Inflammatory macrophage (primary cell): ENCODE measurements at places on chromosomes 16 and 17.
A peak's percentile ranks its signal among the peaks of the same experiment; 100 is the strongest.

DNA sequence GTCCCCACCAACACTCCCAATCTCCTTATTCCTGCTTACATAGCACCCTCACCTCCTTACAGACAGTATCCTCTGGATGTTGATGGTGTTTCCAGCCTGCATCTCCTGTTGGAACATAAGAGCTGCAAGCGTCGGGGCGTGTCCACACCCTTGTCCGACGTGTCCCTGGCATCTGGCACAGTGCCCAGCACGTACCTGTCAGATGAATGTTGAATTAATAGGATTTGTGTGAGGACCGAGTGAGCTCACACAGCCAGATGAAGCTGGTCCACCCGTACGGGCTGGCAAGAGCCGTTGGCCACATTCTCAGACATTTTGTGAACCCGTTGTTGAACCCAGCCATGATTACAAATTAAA lies 12.2 kb upstream of the CBX4 start:
- DNase-seq: no peak

DNA sequence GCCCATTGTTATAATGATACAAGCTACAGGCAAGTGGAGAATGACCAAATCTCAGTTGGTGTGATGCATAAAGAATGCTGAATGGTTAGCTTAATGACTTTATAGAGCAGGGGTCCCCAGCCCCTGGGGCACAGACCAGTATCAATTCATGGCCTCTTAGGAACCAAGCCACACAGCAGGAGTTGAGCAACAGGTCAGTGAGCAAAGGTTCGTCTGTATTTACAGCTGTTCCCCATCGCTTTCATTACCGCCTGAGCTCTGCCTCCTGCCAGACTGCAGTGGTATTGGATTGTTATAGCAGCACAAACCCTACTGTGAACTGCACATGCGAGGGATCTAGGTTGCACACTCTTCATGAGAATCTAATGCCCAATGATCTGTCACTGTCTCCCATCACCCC lies 114.0 kb upstream of the ZFHX3 start:
- DNase-seq: no peak

GRCh38 chr17:49349541-49349940 lies 12.5 kb downstream of the ZNF652 start:
- DNase-seq: no peak

- peak; percentile 16 for DNase-seq
Observed at GRCh38 chr16:58494981-58495520, 4.9 kb upstream of the NDRG4 start.

- no peak for DNase-seq
Observed at GRCh38 chr16:23252310-23252709, 49.8 kb upstream of the SCNN1B start.

DNA sequence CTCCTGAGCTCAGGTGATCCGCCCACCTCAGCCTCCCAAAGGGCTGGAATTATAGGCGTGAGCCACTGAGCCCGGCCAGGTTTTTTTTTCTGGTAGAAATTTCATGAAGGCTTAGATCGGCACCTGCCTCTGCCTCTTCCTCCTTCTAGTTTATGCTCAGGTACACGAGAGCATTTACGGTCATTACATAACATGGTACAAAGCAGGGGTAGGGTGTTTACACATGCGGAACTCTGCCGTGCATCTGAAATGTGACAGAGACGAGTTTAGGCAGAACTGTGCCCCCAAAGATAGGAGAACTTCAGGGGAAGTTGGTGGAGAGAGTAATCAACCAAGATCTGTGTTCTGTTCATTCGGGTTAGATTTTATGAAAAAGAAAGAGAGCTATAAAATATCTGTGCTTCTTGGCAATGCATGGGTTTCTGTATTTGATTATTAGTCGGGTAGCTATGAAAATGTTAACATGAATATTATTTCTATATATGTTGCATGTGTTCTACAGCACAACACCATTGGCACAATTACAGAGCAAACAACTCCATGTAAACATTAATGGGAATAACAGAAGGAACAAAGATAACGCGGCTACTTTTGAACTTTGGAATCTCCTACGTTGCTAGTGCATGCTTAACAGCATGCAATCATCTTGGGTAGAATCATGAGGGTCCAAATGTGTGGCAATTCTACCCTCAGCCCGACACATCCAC lies 23.5 kb upstream of the MAP2K6 start:
- no peak for DNase-seq

GRCh38 chr17:44345454-44346026 lies 438 bp downstream of the GRN start:
- peak; percentile 81 for DNase-seq

- no peak for DNase-seq
Observed at GRCh38 chr16:59060207-59060606, 326.1 kb upstream of the GOT2 start.

DNA sequence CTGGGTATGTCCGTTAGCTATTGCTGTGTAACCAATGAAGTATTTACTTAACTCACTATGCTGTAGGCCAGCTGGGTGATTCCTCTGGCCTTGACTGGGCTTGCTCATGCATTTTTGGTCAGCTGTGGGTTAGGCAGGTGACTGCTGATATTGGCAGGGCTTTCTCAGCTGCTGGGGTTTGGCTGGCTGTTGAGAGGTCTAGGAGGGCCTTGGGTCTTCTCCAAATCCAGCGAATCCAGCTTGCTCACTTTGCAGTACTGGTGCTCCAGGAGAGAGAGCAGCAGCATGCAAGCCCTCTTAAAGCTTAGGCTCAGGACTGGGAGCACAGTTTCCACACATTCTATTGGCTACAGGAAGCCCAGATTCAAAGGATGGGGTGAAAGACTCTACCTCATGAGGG lies 270.1 kb downstream of the PHKB start:
- no peak for DNase-seq

DNA sequence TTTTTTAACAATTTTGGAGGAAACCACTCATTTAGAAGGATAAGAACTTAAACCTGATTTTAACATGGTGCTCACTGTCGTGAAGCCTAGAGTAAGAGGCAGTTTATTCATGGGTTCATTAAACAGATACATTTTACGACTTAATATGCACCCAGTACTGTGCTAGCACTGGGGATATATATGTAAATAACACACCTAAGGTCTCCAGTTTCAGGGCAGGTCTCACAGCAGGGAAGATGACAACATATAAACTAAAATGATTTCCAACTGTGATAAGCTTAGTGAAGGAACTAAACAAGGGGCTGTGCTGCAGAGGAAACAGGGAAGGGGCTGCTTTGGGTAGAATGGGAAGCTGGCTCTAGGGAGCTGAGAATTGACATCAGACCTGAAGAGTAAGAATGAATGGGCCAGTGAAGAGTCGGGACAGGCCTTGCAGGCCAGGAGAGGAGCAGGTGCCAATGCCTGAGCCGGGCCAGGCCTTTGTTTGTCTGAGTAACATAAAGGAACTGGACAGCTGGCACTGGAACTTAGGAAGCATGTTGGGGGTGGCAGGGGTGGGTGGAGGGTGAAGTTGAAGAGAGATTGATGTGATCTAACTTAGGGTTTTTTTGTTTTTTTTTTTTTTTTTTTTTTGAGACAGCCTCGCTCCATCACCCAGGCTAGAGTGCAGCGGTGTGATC lies 12.1 kb downstream of the NT5M start:
- no peak for DNase-seq

DNA sequence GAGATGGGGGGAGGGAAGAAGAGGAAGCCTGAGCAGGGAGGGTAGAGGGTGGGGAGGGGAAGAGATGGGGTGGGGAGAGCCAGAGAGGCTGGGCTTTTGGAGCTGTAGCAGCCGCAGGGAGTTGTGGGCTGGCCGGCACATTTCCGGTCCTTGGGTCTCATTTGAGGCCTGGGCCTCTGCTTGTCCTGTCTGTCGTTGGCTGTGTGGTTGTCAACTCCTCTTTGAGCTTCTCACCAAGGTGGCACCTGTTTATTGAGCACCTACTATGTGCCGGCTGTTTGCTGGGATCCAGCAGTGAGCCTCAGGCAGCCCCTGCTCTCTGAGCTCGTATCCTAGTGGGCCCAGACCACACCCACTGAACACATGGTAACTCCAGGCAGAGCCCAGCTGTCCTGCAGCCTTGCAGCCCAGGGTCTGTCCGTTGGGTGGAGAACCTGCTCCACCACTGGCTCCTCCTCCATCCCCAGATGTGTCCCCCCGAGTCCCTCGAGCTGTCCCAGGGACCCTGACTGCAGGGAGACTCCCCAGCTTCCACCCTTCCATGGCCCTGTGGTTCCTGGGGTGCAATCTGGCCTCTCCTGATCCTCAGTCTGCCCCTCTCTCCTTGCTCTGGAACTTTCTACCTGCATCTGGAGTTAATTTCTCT lies 164.9 kb downstream of the IRF8 start:
- DNase-seq: no peak

DNA sequence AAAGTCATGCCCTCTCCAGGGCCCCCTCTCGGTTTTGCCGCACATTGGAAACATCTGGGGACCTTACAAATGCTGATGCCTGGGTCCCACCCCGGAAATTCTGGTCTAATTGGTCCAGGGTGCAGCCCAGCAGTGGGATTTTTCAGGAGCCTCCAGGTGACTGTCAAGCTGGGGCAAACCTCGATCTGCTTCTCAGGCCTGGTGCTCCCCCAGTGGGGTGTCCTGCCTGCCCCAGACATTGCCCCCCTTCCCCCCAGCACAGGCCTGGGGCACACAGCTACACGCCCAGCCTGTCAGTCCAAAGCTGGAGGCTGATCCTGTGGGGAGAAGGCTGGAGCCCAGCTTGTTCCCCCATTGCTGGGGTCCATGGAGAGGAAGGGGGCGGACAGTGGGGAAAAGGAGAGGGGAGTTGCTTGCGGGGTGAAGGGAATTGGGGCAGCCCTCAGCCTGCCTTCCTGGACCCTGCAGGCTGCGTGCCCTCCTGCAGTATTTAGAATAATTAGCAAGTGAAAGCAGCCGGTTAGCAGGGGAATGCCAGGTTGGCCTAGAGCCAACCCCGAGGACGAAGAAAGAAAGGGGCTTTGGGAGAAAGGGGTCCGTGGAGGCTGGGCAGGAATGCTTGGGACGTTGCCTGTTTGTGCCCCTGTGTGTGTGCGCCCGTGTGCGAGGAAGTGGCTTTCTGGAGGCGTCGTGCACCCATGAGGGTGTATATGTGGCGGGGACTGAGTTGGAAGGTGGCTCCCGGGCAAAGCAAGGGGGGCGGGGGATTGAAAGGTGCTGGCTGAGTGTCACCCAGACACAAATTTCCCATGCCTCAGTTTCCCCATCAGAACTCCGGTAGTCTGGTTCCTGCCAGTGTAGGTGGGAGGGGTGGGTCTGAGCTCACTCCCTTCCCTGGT lies 5.9 kb downstream of the FOXJ1 start:
- DNase-seq: no peak

- DNase-seq: no peak
Observed at GRCh38 chr17:36939052-36939801, 2.0 kb downstream of the LHX1 start.

DNA sequence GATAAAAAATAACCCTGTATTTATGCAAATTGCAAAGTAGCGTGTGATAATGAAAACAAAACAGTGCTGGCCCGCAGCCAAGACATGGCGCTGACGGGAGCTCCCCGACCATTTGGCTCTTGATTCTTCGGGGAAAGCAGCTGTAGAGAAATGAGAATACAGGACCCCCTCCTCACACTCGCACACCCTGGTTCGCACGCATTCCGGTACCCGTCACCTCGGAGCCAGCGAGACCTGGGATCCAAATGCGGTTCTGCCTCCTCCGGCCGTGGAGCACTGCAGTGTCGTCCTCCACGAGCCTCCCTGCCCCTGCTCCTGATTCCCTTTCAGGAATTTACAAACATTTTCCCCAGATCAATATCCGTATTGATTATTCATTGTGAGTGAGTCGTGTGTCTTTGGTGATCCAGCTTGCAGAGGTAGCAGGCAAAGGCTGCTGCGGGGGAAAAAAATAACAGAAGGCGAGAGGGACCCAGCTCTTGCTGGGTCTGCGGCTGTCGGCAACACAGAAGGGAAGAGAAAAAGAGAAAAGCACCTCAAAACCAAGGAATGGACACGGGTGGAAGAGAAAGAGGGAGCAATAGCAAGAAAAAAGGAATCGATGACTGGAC lies 184.1 kb upstream of the ZFHX3 start:
- DNase-seq: no peak

DNA sequence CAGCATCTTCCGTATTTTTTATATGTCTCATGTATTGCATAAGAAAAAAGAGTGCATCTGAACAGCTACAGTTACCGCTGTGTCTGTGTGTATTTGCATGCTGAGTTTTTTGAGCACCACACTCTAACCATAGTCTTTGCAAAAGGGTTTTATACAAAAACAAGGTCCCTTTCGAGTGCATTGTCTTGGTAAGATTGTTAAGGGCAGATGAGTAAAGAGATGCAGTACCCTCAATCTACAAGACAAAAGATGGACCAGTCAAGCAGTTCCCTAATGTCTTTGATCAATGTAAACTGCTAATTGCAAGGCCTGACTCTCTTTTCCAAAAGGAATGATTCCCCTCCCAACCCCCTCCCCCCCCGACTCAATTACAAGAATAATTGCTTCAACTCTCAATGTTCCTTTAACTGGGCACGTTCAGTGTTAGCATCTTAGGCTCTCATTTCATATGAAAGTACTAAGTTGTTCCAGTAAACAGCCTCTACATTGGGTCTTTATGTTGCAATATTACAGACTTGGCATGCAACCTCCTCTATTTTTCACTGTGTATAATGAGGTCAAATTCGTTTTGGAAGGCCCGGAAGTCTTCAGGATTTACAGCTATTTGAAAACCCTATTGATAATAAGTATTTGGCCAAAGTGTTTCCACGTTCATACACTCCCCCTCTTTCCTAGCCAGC lies 471.4 kb upstream of the RBFOX1 start:
- no peak for DNase-seq

GRCh38 chr17:65662196-65662595 lies 100.7 kb upstream of the AXIN2 start:
- DNase-seq: no peak

GRCh38 chr16:11316331-11317015 lies 28.8 kb upstream of the RMI2 start:
- DNase-seq: no peak

- no peak for DNase-seq
Observed at GRCh38 chr17:17387017-17387497, 83.9 kb downstream of the NT5M start.

DNA sequence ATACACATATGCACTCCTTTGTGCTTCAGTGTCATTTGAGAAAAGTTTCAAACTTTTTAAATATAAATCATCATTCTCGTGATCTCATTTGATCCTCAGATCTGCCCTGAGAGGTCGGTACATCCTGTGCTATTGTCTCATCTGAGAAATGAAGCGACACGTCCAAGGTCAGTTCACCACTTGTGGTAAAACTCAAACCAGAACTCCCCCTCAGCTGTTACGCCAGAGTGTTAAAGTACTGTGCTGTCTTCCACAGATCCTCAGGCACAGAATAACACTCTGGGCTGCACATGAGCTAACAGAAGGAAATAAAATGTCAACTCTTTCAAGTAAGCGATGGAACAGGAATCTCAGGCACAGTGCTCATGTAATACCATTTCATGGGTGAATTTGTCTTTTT lies 31.4 kb downstream of the ANKFN1 start:
- no peak for DNase-seq
